NCI-H460 (cell line): ENCODE measurements at places on chromosomes 6 and 20.

GRCh38 chr6:43842231-43842794, 72.3 kb downstream of the VEGFA start:
- no peak for DNase-seq

DNA sequence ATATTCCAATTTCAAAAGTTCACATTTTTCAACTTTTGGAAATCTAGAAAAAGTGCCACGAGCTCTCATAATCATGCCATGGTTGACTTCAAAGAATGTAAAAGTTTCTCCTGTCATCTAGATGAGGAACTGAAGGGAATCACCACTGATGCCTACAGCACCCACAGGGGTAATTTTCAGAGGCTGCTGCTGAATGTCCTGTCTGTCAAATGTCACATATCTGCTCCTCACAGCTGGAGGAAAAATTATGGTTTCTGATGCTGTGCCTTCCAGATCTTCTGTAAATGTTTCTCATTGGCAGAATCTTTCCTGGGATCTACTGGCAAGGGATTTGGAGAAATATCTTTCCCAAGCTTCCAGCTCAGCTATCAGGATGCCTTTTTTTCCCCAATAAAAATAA, 32.5 kb upstream of the TRERF1 start:
- DNase-seq, result no peak

DNA sequence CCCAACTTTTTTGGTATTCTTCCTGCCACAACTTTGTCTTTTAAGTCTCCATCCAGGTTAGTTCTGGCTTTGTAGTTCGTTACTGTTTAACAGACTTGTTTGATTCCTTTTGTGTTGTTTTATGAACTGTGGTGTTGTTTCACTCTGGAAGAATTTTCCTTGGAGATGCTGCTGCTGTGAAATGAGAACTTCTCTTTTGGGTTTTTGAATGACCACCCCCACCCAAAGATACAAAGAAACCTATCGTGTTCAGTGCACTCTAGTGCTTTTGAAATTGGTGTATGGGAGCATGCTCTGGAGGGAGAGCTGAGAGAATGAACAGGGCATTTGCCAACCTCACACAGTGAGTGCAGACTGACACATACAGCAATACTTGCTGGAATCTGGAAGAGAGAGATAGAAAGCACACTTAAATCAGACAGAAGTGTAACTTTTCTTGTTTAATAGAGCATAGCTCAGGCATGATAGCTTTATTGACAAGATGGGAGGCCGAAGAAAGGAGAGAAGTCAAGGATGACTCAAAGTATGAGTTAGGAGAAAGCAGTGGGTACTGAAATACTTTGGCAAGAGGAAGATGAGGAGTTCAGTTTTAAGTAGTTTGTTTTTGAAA, 293.1 kb downstream of the SOX4 start:
- no peak for DNase-seq

DNA sequence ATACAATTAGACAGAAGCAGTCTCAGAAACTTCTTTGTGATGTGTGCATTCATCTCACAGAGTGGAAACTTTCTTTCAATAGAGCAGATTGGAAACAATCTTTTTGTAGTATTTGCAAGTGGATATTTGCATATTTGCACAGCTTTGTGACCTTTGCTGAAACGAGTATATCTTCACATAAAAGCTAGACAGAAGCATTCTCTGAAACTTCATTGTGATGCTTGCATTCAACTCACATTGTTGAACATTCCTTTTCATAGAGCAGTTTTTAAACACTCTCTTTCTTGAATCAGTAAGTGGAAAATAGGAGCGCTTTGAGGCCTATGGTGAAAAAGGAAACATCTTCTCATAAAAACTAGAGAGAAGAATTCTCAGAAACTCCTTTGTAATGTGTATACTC, 657.9 kb upstream of the ZNF337 start:
- DNase-seq, result no peak

GRCh38 chr6:145189836-145190235, 545.5 kb downstream of the EPM2A start:
- DNase-seq, result no peak

DNA sequence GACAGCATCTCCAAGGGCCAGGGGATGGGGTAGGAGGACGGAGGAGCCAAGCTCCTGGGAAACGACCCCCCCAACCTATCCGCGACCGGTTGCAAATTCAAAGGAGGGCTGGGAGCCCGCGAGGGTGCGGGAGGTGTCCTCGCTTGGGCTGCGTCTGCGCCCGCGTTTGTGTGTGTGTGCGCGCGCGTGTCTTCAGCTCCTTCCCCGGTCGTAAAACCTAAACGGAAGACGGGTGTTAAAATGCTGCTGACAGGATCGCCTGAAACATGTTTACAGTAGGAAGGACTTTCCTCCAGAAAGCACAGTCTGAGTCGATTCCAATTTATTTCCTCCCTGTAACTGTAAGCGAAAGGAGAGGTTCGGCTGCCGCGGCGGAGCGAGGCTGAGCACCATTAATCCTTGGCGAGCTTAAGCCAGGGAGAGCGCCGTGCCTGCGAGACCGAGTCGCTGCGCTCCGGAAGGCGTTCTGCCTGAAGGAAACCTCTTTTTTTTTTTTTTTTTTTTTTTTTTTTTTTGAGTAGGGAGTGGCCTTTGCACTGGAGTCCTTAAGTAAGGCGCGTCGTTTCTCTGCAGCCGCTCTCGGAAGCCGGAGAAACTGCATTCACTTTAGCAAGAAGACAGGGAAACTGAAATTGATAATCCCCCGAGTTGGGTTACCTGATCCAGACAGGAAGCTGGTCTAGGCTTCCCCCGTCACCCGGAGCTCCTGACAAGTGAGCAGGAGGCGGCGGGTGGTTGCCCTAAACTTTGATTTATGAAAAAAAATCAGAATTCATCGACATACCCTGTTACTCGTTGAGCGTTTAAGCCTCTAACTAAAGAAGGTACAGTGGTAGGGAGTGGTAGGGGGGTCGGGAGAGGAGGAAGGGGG, 4.8 kb upstream of the SOX4 start:
- DNase-seq, result peak; percentile 37
